ENCODE measurements at places on chromosomes 6 and 20.
A peak's percentile ranks its signal among the peaks of the same experiment; 100 is the strongest.

DNA sequence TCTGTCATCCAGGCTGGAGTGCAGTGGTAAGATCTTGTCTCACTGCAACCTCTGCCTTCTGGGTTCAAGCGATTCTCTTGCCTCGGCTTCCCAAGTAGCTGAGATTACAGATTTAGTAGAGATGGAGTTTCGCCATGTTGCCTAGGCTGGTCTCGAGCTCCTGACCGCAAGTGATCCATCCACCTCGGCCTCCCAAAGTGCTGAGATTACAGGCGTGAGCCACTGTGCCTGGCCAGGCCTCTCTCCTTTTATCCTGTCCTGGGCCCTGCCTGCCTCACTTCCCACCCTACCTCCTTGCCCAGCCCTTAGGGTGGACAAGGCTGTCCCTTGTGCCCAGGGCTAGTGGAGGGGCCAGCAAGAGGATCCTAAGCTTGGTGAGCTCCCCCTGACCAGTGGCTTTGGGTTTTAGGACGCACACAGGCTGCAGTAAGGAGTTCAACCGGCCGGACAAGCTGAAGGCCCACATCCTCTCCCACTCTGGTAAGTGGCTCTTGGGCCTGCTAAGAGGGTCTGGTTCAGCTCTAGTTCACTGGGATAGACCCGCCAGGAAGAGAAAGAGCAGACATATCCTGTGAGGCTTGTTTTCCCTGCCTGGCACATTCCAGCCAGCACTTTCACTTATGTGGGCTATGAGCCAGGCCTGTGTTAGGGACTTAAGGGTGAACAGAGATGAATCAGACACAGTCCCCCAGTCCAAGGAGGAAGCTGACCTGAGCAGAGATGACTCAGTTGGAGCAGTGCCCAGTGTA, 21.9 kb upstream of the CHMP4B start:
- no peak for DNase-seq

DNA sequence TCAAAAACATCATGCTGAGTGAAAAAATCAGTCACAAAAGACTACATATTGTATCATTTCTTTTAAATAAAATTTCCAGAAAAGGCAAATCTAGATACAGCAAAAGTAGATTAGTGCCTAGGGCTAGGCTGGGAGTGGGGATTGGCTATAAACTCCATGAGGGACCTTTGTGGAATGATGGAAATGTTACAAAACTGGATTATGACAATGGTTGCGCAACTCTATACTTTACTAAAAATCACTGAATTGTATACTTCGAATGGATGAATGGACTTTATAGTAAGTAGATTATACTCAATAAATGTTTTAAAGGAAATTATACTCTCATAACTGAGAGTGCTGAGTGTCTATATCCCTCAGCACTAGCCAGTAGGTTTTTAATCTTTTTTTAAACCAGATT, 4.3 kb downstream of the HMGN3 start:
- DNase-seq: no peak

- no peak for DNase-seq
These were observed 77.1 kb downstream of the LMBRD1 start for GRCh38 chr6:69719602-69720193.

- DNase-seq: no peak
These were observed 86.1 kb downstream of the CDC5L start for GRCh38 chr6:44473393-44474189.

DNA sequence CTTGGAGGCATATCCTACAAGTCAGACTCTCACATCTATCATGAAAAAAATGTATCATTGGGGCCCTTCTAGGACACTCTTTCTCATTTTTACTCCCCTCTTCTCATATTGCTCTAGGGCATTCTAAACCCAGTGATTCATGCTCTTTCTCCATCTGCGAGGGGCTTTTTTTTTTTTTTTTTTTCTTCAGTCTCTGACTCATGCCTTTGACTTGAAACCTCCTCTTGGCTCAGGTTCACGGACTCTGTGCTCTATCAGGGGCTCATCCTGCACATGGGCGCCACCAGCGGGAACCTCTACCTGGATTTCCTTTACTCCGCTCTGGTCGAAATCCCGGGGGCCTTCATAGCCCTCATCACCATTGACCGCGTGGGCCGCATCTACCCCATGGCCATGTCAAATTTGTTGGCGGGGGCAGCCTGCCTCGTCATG, 17.8 kb downstream of the SLC22A1 start:
- no peak for DNase-seq

DNA sequence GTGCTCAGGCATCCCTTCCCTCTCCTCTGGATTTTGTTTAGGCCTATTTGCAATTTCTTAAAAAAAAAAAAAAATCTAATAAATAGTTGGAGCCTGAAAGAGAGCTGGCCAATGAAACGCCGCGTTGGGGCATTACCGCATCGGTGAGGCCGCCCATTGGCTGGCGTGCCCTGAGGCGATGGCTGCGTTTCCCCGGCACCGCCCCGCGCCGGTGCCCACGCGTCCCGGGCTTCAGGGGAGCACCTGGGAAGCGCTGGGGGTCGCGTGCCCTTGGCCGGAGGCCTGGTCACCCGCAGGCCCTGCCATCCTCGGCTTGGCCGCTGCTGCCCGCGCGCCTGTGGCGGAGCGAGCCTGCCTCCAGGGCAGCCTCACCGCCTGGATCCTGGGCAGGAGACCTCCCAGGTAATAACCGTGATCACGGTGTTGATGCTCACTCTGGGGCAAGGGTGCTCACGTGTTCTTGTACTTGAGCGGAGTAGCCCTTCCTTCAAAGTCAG, 155.4 kb downstream of the NRN1 start:
- no peak for DNase-seq

- no peak for DNase-seq
These were observed 276.0 kb upstream of the SGK1 start for GRCh38 chr6:134593887-134594286.

DNA sequence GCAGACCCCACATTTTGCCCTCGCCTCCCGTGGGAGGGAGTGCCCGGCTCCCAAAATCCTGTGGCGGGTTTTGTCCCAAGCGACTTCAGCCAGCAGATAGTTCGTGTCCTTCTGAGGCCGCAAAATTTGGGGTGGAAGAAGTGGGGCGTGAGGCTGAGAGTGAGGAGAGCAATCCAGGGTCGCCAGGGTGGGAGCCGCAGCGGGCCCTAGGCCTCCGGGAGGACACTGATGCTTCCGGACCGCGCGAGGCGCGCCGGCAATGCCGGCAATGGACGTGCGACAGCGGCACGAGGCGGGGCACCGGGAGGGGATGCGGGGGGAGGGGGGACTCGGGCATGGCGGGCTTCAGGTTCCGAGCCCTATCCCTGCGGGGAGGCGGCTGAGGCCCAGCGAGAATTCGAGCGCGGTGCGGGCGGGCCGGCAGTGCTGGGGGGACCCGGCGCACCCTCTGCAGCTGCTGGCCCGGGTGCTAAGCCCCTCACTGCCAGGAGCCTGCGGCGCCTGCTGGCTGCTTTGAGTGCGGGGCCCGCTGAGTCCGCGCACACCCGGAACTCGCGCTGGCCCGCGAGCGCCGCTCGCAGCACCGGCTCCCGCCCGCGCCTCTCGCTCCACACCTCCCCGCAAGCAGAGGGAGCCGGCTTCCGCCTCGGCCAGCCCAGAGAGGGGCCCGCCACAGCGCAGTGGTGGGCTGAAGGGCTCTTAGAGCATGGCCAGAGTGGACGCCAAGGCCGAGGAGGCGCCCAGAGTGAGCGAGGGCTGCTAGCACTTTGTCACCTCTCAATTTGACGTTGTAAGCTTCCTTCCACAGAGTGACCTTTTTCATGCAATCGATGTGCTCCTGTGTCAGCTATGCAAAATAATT, 143.8 kb downstream of the LPA start:
- DNase-seq: peak; percentile 16

DNA sequence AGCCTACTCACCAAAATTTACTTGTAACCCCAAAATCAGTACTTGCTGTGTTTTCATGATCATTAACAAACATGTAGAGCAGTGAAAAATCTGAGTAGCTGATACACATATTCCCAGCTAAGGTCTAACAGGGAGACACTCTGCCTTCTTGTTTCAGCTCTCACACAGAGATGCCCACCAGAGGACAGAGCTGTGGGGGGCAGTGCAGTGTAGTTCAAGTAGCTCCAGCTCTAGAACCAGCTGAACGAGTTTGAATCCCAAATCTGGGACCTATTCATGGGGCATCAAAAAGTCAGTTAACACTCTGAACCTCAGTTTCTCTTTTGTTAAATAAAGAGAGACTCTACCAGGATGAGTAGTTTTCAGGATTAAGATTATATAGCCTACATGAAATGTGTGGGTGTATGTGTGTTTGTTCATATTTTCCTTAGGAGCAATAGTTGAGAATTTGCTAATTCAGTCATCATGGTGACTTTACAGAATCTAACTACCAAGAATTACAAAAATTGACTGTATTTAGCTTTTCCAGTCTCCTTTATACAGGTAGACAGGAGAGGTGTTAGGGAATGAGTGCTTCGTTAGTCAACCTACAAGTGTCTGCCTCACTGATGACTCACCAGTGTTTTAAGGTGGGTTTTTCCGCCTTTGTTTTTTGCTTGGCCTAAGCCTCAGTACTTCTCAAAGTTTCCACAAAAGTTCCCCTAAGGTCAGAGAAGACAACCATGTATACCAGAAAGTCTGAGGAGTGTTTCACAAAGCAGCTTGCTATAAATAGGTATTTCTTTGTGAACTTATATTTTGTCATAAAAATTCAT, 164.0 kb upstream of the RUNX2 start:
- DNase-seq: no peak

DNA sequence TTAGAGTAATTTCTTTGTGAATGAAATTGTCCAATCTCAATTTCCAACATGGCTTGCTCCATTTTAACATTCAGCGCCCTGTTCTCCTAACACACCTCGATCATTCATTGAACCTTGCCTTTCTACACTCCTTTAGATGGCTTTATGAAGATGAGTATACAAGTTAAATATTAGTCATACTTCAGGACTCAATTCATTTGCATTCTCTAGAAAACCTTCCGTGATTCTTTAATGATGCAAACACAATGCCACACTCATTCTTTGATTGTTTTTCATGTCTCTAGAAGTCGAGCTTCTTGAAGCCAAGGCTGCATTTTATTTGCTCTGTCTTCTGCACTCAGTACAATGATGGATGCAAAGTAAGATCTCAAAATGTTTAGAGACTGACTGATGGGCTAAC, 641.2 kb downstream of the DOK5 start:
- no peak for DNase-seq

DNA sequence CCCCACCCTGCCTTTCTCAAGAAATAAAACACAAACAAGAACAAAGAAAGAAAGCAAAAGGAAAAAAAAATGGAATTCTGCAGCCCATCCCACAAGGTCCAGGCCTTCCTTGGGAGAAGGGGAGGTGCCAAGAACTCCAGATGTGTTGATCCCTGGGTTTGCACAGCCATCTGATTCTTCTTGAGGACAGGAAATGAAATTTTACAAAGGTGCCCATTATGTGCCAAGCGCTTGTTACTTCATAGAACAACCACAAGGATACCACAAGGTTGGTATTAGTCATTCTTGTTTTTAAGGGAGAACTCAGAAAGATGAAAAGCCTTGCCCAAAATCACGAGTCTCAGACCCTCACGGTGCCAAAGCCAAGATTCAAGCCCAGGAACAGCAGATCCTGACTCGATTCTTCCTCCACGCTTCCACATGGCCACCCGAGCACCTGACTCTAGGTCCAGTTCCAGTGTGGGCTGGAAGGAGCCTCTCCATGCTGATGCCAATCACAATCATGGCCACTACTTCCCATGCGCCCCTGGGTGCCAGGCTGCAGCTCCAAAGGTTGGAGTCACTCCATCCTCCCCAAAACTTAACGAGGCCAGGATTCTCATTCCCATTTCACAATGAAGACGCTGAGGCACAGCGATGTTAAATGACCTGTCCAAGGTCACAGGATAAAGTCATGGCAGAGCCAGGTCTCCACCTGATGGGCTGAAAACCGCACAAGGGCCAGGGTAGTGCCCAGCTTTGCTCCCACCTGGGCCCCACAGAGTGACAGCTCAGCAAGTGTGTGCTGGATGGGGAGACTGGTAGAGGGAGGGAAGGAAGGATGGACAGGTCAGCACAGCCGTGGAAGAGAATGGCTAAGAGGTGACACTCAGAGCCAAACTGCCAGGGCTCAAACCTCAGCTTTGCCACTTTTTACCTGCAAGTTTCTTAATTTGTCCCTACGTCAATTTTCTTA, 66.7 kb upstream of the TOP1 start:
- DNase-seq: no peak

GRCh38 chr6:166438211-166438861, 55.6 kb upstream of the MPC1 start:
- peak; percentile 49 for DNase-seq
